ENCODE measurements at places on chromosomes 13 and 19.

- no peak for DNase-seq
Observed at GRCh38 chr19:30006207-30006606, 64.2 kb downstream of the URI1 start.

DNA sequence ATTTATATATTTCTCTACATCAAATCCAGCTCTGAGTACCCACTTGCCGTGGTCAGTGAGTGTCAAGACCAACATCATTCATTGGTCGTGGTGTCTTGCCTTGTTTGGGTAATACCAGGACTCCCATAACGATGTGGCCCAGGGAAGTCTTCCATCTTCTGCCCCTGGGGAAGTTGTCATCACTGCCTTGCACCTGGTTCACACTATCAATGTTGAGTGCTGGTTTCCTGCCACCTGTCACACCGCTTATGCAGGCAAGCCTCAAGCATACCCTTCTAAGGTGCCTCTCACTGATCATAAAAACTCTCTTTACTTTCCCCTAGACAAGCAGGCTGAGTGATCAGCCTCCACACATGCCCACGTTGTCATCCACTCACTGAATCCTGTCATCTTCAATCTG is 382.4 kb downstream of the KCTD12 start:
- no peak for DNase-seq

DNA sequence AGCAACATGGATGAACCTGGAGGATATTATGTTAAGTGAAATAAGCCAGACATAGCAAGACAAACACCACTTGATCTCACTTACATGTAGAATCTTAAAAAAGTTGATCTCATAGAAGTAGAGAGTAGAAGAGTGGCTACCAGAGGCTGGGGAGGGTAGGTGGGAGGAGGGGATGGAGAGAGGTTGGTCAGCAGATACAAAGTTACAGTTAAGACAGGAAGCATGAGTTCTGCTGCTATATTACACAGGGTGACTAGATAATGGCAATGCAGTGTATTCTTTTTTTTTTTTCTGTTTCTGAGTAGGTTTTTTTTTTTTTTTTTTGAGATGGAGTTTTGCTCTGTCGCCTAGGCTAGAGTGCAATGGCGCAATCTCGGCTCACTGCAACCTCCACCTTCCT is 15.2 kb upstream of the THSD1 start:
- no peak for DNase-seq

GRCh38 chr13:106906426-106906996 is 338.6 kb upstream of the ARGLU1 start:
- DNase-seq, result no peak

GRCh38 chr19:31290931-31291590 is 58.2 kb downstream of the TSHZ3 start:
- no peak for DNase-seq

DNA sequence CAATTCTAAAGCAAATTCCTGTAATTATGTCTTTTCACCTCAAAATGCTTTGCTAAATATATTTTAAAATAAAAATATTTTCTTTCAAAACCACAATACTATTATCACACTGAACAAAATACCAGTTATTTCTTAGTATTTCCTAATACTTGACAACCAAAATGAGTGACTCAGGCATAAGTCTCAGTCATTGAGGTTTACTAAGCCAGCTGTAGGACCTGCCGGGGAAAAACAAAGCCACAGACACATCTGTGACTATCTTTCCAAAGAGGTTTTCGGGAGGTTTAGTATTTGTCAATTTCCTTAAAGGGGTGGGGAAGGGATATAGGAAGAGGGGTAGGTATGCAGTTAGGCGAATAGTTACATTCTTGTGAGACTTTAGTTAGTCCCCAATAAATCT is 3.2 kb upstream of the ZNF235 start:
- peak; percentile 7 for DNase-seq

GRCh38 chr13:98523455-98524102 is 53.3 kb downstream of the STK24 start:
- DNase-seq, result no peak

- peak; percentile 82 for DNase-seq
Observed at GRCh38 chr13:43664700-43665191, 122.0 kb downstream of the ENOX1 start.

- no peak for DNase-seq
Observed at GRCh38 chr19:55284405-55285058, 735 bp downstream of the BRSK1 start.

DNA sequence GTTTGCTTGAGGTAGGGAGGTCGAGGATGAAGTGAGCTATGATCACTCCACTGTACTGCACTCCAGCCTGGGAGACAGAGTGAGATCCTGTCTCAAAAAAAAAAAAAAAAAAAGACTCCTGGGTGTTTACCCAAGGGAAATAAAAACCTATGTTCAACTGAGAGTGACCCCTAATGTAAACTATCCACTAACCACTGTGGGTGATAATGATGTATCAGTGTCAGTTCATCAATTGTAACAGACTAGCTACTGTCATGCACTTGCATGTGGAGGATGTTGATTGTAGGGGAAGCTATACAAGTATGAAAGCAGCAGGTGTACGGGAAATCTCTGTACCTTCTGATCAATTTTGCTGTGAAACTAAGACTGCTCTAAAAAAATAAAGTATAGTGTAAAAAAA is 2.6 kb upstream of the CIB3 start:
- no peak for DNase-seq

DNA sequence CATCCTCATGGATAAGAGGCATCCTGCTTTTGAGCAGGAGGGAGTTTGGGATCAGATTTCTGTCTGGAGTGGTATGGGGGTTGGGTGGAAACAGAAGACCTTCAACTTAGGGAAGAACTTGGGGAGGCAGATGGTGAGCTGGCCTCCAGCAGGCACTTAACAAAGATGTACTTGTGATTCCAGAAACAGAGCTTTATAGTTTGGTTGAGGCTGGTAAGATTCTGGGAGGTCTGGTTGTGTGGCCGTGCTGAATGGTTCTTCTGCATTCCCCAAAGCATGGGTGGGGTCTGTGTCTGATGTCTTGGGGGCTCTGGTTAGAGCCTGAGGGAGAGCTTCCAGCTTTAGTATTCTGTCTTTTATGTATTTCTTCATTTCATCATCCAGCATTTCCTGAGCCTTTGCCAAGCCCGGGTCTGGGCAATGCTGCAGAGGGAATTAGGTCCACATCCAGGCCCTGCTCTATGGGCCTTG is 4.8 kb downstream of the MEGF8 start:
- no peak for DNase-seq

Data from choroid plexus epithelial cell (primary cell).